Activated CD4-positive, alpha-beta T cell treated with anti-CD3 and anti-CD28 coated beads, Interleukin-2, Interleukin-4, amounts not matched to agents 100 ng/mL and 50 ng/mL, durations not matched to agents 16 hours and 8 hours (primary cell): ENCODE measurements at places on chromosomes 16 and 17.

DNA sequence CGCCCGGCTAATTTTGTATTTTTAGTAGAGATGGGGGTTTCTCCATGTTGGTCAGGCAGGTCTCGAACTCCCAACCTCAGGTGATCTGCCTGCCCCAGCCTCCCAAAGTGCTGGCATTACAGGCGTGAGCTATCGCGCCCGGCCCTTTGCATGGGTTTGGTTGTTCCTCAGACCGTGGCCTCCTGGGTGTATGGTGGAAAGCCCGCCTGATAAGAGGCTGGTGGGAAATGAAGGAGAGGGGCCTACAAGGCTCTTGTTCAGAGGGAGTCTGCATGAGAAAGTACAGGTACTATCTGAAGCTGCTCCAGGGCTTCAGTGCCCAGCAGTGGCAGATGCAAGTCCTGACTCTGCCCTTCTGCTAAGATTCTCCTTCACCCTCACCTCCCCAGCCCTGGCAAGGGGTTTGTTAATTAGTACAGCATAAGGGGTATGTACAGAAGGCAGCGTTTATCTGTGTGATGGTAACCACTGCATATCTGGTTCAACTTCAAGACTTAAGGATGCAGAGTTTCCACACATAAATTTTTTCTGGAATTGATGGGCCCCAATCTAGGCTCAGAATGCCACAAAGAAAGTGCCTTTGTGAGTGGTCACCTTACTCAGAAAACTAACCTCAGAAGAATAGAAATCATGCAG, 24.2 kb downstream of the GRB7 start:
- DNase-seq = no peak

GRCh38 chr16:66598111-66598510, 6.4 kb upstream of the CMTM3 start:
- DNase-seq = peak; percentile 38

GRCh38 chr17:72926171-72926570, 166.3 kb downstream of the SLC39A11 start:
- no peak for DNase-seq

- DNase-seq = no peak
Measured at GRCh38 chr16:50889746-50890145, 147.9 kb downstream of the CYLD start.

DNA sequence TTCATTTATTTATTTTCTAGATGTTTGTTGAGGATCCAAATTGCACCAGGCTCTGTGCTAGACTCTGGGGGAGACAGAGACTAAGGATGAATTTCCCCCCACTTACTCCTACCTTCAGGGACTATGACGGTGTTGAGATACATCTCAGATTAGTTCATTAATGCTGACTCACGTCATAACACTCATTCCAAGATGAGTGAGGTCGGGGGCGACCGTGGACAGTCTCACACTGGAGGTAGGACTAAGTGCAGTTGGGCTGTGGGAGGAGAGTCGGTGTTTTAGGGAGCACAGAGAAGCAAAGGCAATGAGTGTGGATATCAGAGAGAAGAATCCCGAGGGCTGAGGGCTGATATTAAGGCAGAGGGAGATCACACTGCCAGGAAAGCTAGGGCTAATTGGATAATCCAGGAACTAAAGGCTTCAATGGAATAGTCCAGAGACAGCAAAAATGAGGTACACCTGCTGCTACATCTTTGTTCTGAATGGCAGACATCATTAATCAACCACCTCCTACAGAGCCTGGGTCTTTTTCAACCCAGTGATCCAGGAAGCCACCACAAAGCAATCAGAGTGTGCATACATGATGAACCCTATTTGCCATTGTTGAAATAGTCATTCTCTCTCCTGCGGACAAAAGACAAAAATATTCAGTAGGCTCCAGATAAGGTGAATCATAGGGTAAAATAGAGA, 38.6 kb upstream of the CACNG4 start:
- DNase-seq = no peak

- DNase-seq = no peak
Measured at GRCh38 chr16:14502256-14502875, 127.7 kb downstream of the PARN start.

- no peak for DNase-seq
Measured at GRCh38 chr17:13874817-13875216, 194.5 kb upstream of the COX10 start.

DNA sequence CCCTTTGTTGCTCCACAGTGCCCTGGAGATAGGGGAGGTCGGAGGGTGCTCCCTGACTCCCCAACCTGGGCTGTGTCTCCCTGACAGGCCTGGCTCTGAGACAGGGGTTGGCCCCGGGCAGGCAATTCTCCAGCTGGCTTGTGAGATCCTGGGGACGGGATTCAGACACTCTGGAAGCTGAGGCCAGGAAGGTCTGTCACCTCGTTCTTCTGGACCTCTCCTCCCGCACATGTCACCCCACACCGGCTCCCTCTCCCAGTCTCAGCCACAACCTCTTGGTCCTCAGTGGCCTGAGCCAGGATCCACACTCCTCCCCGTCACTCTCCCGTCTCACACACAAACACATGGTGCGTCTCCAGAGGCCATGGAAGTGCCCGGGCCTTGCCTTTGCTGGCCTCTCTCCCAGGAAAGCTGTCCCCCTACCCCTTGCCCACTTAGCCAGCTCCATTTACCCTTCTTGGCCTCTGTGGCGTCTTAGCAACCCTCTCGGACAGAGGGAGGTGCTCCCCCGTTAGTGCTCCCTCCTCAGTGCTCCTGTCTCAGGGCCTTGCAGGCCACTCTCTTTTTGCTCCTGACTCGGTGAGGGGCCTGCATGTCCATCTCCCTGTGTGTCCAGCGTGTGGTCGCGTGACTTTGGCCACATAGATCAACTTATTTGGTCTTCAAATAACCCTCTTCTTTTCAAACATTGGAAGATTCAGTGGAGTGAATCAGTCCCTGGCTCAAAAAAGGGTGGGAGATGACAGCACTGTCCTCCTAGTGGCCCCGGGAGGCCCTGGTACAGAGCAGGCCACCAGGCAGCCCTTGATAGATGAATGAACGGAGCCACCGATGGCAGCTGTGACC, 747 bp downstream of the ADGRG3 start:
- no peak for DNase-seq

DNA sequence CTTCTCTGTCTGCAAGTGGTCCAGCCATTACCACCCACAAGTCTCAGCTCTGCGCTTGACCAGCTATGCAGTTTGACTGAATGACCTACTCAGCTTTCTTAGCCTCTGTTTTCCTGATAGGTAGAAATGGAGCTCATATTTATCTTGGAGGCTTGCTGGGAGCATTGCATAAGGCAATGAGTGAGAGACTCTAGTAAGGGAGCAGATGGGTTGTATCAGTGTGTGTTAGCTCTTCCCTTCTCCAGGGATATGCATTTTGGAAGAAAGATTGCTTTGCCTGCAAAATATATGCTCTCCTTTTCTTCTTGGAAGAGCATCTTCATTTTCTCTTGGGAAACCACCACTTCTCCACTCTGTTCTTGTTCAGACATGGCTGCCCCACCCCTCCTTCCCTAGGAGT, 26.1 kb downstream of the DHRS7C start:
- DNase-seq = no peak

DNA sequence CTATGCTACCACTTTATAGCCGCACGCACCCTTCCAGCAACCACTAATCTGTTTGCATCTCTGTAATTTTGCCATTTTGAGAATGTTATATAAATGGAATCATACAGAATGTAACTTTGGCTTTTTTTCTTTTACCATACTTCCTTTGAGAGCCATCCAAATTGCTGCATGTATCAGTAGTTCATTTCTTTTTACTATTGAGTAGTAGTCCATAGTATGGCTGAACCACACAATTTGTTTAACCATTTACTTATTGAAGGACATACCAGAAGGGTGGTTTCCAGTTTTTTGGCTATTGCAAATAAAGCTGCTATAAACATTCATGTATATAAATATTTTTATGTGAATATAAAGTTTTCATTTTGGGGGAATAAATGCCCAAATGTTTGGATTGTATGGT, 8.8 kb downstream of the TENT4B start:
- no peak for DNase-seq

- no peak for DNase-seq
Measured at GRCh38 chr17:81726004-81726403, 13.9 kb downstream of the SLC25A10 start.
